ENCODE measurements at places on chromosomes 2 and 18. TPM values are rescaled to one million over a fixed set of nuclear protein-coding genes. Genes with fewer than 3 reads are reported as not detected.

DNA sequence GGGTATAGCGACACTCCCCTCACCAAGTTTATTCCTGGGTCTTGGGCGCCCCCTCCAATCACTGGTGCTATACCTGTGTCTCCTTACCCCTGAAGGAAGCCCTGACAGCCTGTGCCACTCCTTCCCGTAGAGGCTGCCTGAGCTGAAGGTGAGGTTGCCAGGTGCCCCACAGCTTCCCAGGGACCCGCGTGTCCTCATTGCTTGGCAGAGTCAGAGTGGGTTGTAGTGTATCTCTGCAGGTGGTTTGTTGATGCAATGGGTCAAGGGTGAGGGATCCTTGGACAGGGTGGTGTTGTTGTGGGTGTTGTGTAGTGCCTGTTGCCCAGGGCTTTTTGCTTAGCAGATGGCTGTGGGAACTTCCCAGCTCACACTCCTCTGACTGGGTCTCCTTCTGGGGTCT is 438.7 kb upstream of the FSIP2 start:
- no peaks in the 10 kb centered on the region for H3K27me3 ChIP-seq
- no peak for DNase-seq
- H3K4me3 ChIP-seq: no peak overlapping the region
- no peak overlapping the region for H3K27ac ChIP-seq

Gene POTEJ
- not detected for total RNA-seq

GRCh38 chr2:119389615-119390306 is 23.0 kb downstream of the DBI start:
- peak overlapping the region; percentile 22 for H3K27ac ChIP-seq
- H3K4me3 ChIP-seq: no peak overlapping the region
- no peaks in the 10 kb centered on the region for H3K27me3 ChIP-seq
- no peak for DNase-seq
- no peaks in the 10 kb centered on the region for H3K36me3 ChIP-seq

DNA sequence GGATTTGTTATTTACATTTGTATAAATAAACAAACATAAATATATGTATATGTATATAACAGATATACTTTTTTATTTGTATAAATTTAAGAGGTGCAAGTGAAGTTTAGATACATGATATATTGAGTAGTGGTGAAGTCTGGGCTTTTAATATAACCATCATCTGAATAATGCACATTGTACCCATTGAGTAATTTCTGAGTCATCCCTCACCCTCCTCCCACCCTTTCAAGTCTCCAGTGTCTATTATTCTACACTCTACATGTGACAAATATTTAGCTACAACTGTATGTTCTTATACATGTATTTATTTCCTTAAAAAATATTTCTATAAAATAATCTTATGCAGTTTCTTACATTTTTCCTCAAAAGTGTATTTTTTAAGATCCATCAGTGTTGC is 358.7 kb upstream of the TFPI start:
- DNase-seq: no peak
- H3K36me3 ChIP-seq: no peaks in the 10 kb centered on the region
- no peaks in the 10 kb centered on the region for H3K4me1 ChIP-seq
- H3K4me3 ChIP-seq: no peak overlapping the region

- H3K27me3 ChIP-seq: no peaks in the 10 kb centered on the region
- no peak overlapping the region for H3K27ac ChIP-seq
- DNase-seq: no peak
These were observed 33.6 kb upstream of the SERPINE2 start for GRCh38 chr2:224072541-224073188.

- no peak for DNase-seq
- no peak overlapping the region for H3K4me3 ChIP-seq
- H3K27ac ChIP-seq: no peak overlapping the region
- no peaks in the 10 kb centered on the region for H3K4me1 ChIP-seq
These were observed 210.9 kb downstream of the DCDC2C start for GRCh38 chr2:3914241-3914640.

GRCh38 chr2:2464643-2465042 is 133.6 kb upstream of the MYT1L start:
- DNase-seq: no peak
- H3K4me1 ChIP-seq: no peaks in the 10 kb centered on the region
- H3K36me3 ChIP-seq: no peaks in the 10 kb centered on the region

Gene SKOR2
- total RNA-seq: not detected

Gene POU3F3
- total RNA-seq: not detected

Gene CXCR1
- total RNA-seq: not detected

GRCh38 chr2:74554820-74555531 is 456 bp downstream of the DOK1 start:
- no peaks in the 10 kb centered on the region for H3K27me3 ChIP-seq
- H3K4me1 ChIP-seq: peaks cover 35% of the 10 kb centered on the region
- H3K27ac ChIP-seq: peak overlapping the region; percentile 89
- DNase-seq: no peak
- H3K4me3 ChIP-seq: peak overlapping the region; percentile 45

DNA sequence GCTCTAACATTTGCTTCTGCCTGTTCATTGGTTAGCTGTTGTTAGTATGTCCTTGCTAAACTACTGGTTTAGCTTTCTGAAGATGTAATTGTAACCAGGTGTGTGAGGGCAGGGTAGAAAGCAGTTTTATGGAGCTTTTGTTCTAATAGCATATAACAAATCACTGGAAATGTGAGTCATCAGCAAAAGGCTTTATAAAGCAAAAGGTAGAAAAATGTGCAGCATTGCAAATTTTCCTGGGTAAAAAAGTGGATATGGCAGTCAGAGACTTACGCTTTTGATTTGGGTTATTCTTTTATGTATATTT is 85.3 kb downstream of the ZNF407 start:
- peaks cover 3% of the 10 kb centered on the region for H3K4me1 ChIP-seq
- no peak overlapping the region for H3K4me3 ChIP-seq
- no peak overlapping the region for H3K27ac ChIP-seq
- H3K36me3 ChIP-seq: no peaks in the 10 kb centered on the region
- no peak for DNase-seq

All from esophagus squamous epithelium (tissue), 5 donors.